T-helper 1 cell (primary cell): ENCODE measurements at places on chromosomes 4 and X.
A peak's percentile ranks its signal among the peaks of the same experiment; 100 is the strongest.

DNA sequence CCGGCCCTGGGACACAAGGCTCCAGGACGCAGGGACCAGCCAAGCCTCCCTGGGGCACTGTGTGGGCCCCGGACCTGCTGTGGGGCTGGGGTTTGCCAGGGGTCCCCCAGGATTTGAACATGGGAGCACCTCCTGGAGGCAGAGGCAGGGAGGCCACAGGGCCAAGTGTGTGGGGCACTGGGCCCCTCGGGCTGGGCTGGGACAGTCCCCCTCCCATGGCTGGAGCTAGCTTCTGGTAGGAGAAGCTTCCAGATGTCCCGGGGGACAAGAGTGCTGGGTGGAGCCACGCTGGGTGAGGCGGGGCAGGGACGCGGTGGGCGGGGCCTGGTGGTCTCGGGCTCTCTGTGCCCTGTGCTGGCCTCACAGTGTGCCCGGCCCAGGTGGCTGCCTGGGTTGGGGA, 18.6 kb downstream of the FGFRL1 start:
- DNase-seq = no peak

DNA sequence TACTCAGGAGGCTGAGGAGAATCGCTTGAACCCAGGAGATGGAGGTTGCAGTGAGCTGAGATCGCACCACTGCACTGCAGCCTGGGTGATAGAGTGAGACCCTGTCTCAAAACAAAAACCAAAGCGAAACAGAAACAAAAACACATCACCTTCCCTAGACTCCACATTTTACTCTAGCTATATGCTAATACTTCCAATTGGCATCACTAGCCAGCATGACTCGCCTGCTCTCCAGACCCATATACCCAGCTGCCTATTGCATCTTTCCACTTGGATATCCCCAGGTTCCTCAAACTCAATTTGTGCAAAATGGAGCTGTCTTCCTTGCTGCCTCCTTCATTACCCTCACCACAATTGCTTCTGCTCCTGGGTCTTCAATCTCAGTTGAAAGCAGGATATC, 22.4 kb upstream of the LAP3 start:
- no peak for DNase-seq

DNA sequence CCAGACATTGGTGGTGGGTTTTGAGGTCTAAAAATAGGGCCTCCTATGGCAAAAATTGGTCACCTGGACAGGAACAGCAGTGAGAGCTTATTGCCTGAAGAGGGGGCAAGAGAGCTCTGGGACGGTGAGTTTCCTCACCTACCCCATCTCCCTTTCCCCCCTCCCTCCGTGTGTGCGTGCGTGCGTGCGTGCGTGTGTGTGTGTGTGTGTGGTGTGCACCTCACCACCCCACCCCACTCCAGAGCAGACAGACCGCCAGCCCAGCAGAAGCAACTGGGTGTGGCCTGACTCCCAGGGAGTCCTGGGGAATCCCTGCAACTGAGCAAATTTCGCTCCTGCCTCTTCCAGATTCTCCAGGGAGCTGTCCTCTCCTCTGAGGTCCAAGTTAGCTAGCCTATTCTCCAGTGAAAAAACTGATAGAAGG, 44.7 kb downstream of the PRPS1 start:
- DNase-seq = peak; percentile 66

DNA sequence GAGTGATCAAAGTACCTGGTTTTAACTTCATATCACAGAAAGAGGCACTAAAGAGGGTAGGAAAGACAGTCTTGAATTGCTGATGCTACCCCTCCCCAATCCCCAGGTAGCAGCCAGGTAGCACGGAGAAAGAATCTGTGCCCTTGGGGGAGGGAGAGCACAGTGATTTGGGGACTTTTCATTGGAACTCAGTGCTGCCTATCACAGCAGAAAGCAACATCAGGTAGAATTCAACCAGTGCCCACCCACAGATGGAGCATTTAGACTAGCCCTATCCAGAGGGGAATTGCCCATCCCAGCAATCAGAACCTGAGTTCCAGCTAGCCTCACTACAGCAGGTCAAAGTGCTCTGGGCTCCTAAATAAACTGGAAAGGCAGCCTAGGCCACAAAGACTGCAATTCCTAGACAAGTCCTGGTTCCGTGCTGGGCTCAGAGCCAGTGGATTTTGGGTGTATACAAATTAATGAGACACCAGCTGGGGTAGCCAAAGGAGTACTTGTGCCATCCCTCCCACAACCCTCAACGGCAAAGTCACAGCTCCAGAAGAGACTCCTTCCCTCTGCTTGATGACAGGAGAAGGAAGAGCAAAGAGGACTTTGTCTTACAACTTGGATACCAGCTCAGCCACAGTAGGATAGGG, 228.1 kb downstream of the THOC2 start:
- DNase-seq = no peak

GRCh38 chr4:142475663-142476062, 370.4 kb downstream of the INPP4B start:
- no peak for DNase-seq

DNA sequence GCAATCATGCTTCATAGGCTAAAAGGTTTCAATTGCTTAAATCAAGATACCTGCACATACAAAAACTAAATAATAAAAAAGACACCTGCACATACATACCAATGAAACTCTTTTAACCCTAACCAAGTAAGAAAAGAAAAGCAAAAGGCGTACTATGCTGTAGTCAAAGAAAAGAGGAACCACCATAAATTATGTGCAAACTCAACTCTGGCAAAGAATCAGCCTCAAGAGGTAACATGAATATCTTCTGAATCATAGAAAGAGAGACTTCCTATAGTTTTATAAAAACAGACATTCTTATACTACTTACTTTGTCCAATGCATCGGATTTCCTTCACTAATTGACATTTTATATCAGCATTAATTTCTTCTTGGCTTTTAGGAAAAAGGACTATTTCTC, 29.3 kb downstream of the MMGT1 start:
- DNase-seq = no peak

DNA sequence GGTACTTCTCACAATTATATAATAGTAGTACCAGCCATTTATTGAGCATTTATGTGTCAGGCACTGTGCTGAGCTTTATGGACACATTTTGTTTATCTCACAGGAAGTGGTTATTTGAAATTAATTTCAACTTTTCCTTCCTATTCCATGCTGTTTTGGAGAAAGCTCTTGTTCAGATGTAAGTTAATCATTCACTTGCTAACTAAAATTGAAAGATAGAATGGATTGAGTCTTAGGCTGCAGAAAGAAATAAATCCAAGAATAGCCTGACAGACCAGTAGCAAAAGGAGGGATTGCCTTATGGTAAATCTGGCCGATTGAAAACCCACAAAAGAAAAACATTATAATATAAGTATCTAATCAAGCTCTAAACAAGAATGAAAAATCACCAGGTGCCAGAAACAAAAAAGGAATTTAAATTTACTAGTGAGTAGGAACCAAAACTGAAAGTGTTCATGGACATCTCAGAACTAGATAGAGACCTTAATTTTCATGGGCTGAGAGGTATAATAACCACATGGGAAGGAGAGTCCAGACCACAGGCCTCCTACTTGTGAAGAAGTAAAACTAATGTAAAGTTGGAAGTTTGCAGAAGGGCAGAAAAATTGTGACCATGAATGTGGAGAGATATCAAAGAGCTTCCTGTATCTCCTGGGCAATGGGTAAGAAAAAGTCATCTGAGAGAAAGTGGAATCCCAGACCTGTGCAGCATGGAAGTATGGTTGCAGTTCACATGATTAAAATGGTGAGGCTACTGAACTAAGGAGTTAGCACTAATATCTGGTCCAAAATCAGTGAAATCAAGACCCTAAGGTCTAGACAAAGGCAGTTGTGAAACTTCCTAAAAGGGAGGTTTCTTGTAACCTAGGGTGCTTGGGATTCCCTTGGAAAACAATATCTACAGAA, 38.0 kb downstream of the RADX start:
- peak; percentile 6 for DNase-seq

DNA sequence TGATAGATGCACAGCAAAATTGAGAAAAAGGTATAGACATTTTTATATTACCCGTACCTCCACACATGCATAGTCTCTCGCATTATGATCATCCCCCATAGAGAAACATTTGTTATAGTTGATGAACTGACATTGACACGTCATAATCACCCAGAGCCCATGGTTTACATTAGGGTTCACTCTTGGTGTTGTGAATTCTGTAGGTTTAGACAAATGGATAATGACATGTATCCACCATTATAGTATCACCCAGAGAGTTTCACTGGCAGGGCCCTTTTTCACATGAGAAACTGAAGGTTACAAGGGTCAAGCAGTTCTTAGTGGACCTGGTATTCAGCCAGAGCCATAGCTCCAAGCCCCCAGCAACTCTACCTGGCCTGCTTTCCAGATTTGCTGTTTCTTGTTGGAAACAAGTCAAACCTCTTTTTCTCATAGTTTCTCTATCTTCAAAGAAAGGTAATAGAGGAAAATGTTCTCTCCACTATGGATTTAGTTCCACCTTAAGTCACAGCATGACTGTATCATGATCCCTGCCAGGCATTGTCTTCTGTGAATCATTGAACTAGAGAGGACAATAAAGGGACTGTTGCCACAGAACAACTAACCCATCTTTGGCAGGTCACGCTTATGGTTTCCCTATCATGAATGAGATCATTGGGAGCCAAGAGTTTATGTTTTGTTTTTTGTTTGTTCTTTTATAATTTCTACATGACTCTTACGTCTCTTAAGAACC, 64.0 kb downstream of the HHIP start:
- DNase-seq = no peak

DNA sequence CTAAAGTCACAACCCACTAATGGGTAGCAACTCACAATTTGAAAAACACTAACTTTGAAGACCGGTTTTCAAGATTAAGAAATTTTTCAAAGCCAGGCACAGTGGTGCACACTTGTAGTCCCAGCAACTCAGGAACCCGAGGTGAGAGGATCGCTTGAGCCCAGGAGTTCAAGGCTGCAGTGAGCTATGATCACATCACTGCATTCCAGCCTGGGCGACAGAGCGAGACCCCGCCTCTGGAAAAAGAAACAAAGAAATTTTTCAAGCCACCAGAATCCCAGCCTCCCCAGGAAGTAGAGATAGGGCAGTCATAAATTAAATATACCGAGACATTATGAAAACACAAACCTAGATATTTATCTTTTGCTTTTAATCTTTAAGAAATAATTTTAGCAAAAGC, 13.0 kb downstream of the SMARCA1 start:
- no peak for DNase-seq

- DNase-seq = peak; percentile 25
These were observed 3.8 kb upstream of the GUCY2F start for GRCh38 chrX:109485470-109486340.

DNA sequence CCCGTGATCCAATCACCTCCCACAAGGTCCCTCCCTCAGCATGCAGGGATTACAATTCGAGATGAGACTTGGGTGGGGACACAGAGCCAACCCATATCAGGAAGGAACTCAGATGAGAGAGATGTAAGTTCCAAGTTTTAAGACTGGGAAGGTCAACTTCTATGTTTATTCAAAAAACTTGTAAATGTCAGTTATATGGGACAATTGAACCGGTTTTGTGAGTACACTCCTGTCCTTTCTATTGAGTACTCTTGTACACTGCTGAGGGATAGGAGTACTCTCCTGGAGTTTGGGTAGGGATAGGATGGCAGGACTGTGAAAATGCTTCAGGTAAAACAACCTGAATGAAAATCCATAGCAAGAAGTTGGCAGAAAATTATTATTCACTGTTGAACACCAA, 239.1 kb downstream of the ZNF674 start:
- no peak for DNase-seq

- DNase-seq = no peak
These were observed 202.7 kb downstream of the SPRY1 start for GRCh38 chr4:123599061-123599919.

- DNase-seq = no peak
These were observed 189.0 kb upstream of the ANXA10 start for GRCh38 chr4:167903291-167903721.

DNA sequence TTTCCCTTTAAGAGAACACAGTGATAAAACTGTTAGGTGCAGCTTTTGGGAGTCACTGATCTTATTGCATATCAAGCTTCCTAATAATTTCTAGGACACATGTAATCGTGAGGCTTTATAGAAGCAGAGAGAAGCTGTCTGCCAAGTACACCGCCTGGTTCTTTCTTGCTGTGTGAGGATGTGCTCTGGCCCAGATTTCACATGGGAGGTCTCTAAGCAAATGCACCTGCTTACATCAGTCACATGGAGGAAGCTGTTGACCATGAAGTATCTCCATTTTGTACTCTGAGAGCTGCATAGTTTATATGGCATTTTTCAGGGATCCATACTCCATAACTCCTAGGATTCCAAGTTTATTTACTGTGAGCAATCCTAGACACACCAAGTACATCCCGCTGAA, 37.1 kb downstream of the RGS12 start:
- no peak for DNase-seq
